SHP77 treated with DMSO at 0.1 percent for 48 hours (cell line): ENCODE measurements at places on chromosomes 12 and 14.

GRCh38 chr12:104565606-104566243, 109.0 kb downstream of the CHST11 start:
- DNase-seq = no peak

GRCh38 chr14:77390188-77390587, 13.0 kb downstream of the SAMD15 start:
- DNase-seq = no peak

GRCh38 chr12:80222261-80222660, 122.9 kb downstream of the OTOGL start:
- DNase-seq = no peak

DNA sequence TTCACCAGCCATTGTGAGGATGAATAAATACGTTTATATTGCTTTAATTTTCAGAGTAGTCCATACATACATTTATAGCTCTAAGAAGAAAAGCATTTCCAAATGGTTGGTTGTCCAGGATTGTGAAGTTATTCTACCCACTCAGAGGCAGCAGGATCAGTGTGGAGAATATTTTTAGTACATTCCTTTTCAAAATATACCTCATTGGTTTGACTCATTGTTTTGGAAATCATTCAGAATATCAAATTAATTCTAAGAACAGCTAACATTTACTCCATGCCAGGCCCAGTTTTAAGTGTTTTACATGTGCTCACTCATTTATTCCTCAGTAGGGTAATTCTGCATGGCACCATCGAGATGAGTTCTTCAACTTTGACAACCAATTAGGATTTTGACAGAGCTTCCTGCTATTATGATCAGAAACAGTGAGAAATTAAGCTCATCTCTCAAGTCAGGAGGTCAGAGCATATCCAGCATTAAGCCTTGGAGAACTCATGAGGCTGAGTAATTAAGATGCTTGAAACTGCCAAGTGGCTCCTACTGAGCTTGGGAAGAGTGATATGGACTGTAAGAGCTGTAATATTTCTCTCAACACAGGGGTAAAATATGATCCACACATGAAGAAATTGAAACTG, 153.3 kb upstream of the CLEC14A start:
- DNase-seq = no peak

DNA sequence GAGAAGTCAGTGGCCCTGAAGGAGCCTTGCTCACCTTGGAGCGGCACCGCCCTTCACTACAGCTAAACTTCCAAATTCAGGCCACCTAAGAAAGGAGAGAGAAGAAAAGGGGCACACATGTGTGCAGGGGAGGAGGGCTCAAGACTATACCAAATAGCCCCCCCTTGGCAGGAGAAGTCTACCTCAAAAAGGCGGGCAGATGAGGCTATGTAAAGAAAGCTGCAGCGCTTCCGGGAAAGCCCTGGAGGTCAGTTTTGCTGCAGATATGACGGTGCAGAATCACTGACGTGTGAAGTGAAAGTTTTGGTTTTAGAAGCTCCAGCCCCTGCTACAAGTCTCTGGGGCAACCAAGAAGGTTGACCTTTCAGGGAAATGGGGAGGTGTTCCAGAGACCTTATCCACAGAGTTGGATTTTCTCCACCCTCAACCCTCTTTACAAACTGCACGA, 48.2 kb upstream of the PNMA1 start:
- DNase-seq = no peak

- DNase-seq = no peak
Observed at GRCh38 chr12:91406920-91407341, 224.3 kb upstream of the DCN start.

- DNase-seq = no peak
Observed at GRCh38 chr12:6093764-6094163, 30.7 kb downstream of the VWF start.

DNA sequence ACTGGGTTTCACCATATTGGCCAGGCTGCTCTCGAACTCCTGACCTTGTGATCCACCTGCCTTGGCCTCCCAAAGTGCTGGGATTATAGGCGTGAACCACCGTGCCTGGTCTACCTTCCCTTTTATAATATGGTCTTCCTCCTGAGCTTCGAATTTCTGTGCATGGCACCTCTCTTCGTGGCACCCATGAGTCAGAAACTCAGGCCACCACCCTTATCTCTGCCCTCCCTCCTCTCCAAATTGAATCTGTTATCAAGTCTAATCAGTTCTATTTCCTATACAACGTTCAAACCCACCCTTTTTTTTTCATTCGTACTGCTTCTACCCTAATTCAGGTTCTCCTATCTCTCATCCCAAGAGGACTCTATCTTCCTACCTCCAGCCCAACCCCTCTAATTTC, 5.0 kb upstream of the TINF2 start:
- no peak for DNase-seq

DNA sequence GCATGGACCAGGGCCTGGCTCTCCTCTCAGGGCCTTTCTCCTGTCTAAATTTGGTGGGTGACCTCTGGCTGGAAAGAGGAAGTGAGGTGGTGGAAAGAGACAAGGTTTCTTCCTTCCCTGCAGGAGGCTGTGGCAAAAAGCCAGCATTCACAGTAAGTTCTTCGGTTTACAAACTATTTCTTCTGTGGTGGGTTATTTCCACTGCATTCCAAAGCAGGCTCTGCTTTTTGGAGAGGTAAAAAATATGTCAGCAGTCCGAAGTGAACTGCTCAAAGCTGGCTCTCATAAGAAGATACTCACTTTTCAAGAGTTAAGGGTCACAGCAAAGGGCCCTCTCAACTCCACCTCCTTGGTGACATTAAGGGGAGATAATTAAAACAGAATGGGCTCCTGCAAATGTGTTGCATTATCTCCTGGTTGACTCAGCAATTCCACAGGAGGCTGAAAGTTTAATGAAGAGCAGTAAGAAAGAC, 48.9 kb upstream of the POC1B start:
- no peak for DNase-seq

GRCh38 chr12:38911611-38912010, 6.2 kb upstream of the CPNE8 start:
- DNase-seq = no peak

- no peak for DNase-seq
Observed at GRCh38 chr12:88255224-88255623, 113.1 kb downstream of the TMTC3 start.

GRCh38 chr12:47941475-47941780, 22.0 kb upstream of the TMEM106C start:
- DNase-seq = no peak

GRCh38 chr12:94202245-94203180, 54.1 kb downstream of the PLXNC1 start:
- no peak for DNase-seq

- DNase-seq = no peak
Observed at GRCh38 chr14:50308363-50308915, 3.6 kb downstream of the L2HGDH start.

GRCh38 chr14:81341781-81342180, 58.3 kb downstream of the STON2 start:
- no peak for DNase-seq

DNA sequence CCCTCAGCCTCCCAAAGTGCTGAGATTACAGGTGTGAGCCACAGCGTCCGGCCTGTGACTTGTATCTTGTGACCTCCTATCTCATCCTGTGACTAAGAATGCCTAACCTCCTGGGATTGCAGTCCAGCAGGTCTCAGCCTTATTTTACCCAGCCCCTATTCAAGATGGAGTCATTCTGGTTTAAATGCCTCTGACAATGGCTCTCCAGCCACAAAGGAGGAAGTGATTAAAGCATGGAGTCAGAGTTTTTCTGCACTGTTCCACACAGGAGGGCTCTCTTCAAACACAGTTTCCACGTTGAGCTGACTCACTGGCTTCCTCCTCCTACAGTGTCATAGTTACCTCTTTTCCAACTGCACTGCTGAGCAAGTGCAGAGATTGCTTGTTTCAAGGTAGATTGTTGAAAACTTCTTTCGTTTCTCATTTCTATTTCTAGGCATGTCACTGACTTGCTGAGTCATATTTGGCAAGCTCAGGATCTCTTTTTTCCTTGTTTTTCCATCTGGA, 383.8 kb downstream of the PCNX1 start:
- DNase-seq = no peak

DNA sequence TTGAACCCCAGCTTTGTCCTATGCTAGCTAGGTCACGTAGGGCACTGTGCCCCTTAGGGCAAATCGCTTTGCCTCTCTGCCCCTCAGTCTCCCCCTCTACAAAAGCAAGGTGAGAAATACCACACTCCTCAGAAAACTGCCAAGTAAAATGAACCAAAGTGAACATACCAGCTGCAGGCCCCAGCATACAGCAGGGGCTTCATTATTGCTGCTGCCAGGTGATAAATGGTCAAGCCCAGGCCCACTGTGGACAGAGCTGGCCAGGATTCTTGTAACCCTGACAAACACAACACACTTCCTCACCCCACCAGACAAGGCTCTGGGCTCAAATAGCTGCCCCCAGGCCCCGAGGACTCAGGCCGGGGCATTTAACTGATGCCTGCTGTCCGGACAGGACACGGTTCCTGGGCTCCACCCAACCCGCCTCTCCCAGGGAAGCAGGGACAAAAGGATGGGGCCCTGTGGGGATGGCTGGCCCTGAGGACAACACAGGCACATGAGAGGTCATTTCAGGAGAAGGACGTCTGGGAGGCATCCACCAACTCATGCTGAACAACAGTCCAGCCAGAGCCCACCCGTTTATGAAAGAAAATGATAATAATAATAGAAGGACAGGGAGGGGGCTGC, 36.7 kb downstream of the NCOR2 start:
- no peak for DNase-seq

- no peak for DNase-seq
Observed at GRCh38 chr12:132168311-132169031, 24.2 kb downstream of the NOC4L start.

DNA sequence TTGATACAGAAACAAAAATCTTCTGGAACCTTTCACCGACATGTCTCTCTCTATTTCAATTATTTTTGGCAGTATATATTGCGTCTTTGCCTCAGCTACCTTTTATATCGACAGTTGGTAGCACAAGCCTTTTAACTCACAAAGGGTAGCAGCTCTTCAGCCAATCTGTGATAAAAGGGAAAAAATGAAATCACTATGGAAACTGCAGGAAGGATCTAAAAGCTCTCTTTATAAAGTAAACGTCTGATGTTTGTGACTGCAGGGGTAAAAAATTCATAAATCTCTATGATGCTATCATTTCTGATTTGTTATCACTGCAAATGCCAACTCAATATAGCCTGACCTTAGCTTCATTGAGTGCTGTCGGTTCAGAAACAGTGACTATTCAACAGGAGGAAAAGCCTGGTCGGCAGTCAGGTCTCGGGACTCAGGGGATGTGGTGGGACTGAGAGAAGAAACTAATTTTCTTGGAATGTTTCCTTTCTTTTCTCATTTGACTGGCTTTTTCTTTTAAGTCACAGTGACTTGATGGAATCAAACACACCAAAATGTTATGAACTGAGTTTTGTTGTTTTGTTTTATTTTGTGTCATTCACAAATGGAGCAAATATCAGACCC, 5.9 kb upstream of the RMST start:
- peak; percentile 70 for DNase-seq

GRCh38 chr12:66063916-66064315, 66.6 kb downstream of the LLPH start:
- no peak for DNase-seq

GRCh38 chr12:113006641-113007040, 28.3 kb downstream of the OAS2 start:
- DNase-seq = no peak

- no peak for DNase-seq
Observed at GRCh38 chr12:104402630-104403029, 54.1 kb upstream of the CHST11 start.

- no peak for DNase-seq
Observed at GRCh38 chr14:99731547-99732435, 47.7 kb downstream of the CYP46A1 start.

DNA sequence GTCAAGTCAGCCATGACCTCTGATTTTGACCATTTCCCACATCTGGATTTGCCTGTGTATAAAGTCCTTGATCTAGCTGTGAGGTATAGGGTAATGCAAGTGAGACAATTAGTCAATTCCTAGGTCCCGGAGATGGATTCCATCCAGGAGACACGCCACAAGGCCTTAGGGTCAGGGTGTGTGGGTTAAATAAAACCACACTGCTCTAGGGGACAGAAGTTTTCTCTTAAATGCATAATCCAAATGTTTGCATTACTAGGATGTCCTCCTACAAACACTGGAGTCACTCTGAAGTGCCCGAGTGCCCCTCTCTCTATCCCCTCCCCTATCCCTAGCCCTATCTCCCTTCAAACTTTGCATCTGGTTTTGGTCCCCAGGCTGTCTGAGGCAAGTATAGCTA, 26.8 kb downstream of the LRIG3 start:
- no peak for DNase-seq

GRCh38 chr12:82567688-82568087, 119.0 kb upstream of the TMTC2 start:
- no peak for DNase-seq
